ENCODE measurements at places on chromosomes 13 and 19.

GRCh38 chr13:99275093-99275469, 16.9 kb upstream of the GPR18 start:
- no peak for DNase-seq

- no peak for DNase-seq
Observed at GRCh38 chr13:23979361-23980159, 82.3 kb upstream of the C1QTNF9B start.

DNA sequence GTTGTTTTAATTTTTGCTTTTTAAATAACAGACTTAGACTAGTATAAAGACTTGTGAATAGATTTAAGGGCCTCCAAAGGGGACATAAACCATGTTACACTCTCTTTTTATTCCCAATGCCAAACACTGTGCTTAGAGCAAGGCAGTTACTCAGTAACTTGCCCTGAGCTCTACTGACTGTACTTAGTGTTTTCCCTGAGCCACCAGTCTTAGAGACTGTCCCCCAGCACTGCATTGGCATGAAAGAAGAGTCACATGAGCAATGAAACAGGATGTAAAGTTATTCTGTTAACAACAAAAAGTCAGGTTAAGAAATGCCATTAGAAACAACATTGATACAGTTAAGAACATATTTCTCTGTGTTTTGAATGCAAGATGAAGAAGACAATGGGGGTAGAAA, 187.9 kb downstream of the TBC1D4 start:
- no peak for DNase-seq

GRCh38 chr13:38647312-38647711, 39.6 kb upstream of the FREM2 start:
- no peak for DNase-seq

- no peak for DNase-seq
Observed at GRCh38 chr13:23833733-23834611, 55.2 kb downstream of the MIPEP start.

DNA sequence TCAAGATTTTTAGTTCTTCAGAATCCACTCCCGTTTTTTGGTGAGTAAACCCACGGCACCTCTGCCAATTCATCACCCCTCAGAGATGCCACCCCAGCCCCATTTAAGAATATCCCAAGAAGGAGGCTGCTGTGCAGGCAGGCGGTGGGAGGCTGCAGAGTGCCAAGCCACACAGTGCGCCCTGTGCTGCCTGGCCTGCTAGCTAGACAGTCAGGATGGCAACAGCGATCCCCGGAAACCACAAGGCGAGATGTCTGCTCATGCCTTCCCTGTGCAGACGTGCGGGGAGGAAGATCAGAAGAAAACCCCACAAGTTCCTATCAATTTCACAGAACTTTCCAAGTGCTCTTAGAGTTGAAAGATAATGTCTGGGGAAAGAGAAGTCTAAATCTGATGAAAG, 64.8 kb upstream of the GPR183 start:
- no peak for DNase-seq

GRCh38 chr13:38630780-38631179, 56.1 kb upstream of the FREM2 start:
- DNase-seq, result no peak

GRCh38 chr19:40210889-40211288, 7.3 kb downstream of the TTC9B start:
- DNase-seq, result no peak

DNA sequence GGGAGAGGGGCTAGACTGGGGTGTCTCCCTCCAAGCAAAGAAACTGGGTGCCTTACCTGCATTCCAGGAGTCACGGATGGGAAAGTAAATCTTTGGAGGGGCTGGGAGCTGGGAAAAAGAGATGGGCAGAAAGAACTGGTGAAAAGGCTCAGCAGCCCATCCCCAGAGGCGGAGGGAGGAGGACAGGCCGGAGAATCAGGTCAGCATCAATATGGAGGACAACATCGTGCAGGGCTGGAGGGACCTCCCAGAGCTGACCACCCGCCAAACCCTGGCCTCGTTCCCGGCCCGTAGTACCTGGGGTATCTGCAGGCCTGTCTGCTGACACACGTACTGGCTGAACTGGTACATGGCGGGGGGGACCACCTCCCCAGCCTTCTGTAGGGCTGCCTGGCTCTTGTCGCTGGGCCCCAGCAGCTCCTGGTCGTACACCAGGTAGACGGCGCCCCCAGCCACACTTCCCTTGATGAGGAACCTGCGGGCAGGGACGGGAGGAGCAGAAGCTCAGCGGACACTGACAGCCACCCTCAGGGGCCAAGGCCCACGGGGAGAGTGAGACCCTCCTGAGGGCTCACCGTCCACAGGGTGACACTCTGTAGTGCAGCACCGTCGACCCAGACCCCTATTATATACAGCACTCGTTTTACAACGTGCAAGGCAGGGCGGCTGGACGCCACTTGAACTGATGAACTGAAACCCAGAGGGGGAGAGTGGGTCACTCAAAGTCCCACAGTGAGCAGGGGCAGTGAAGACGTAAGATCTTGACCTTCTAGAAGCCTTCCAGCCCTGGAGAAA, 830 bp downstream of the MICOS13 start:
- DNase-seq, result no peak

- DNase-seq, result no peak
Observed at GRCh38 chr19:980133-980998, 3.8 kb upstream of the WDR18 start.

- no peak for DNase-seq
Observed at GRCh38 chr13:23129331-23129730, 51.4 kb upstream of the SGCG start.

DNA sequence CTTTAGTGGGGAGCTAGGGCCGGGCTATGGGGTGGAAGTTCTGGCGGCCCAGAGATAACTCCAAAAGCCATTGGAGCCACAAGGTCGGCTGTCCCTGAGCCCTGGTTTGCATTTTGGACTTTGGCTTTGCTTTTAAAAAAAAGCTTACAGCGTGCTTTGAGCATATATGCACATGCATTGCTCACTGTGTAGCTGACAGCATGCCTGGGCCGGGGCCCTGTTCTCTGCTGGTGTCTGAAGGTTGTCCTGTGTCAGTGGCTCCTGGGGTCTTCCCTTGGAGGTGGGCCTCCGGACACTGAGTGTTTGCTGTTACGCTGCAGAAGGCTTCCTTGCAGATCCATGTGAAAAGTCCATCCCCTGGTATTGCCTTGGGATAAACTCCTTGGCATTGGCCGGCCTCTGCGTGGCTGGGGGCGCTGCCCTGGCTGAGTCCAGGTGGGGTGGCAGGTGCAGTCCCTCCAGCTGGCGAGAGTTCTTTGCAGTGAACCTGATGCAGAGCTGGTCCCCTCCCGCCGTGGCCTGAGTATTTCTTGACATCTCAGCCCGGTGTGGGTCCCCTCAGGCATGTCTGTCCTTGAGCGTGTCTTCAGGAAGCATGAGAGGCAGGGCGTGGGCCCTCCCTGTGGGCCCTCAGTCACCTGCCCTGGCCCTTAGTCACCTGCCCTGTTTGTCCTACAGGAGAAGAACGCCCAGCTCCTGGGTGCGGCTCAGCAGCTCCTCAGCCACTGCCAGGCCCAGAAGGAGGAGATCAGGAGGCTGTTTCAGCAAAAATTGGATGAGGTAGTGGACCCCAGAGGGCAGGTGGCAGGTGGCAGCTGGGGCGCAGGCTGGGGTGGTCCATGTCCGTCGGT, 23.0 kb downstream of the PLEKHJ1 start:
- no peak for DNase-seq

- DNase-seq, result no peak
Observed at GRCh38 chr13:38341149-38341692, 8.4 kb upstream of the UFM1 start.

- DNase-seq, result no peak
Observed at GRCh38 chr13:39100996-39101738, 62.9 kb downstream of the NHLRC3 start.

DNA sequence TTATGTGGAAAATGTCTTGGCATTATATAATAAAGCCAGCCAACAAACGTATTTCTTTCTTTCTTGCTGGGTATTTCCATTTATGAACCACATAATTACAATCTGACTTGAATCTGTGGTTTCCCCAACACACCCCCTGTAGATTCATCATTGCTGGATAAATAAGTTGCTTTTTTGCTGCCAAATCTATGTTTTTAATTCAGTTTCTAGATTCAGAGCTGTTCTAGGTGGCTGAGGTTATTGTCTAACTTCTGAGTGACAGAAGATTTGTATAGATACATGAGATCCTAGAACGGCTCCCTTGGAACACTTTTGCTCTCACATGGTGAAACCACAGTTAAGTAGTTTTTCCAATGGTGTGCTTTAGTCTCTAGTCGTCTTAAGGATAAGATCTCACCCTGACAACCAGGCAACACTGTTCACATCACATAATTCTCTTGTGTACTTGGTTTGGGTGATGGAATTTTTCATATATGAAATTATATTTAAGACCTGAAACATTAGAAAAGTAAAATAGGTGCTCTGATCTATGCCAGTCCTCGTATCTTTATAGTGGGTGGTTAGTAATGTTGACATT, 239.1 kb downstream of the KLF12 start:
- DNase-seq, result no peak

GRCh38 chr13:94140511-94140910, 339.0 kb downstream of the DCT start:
- DNase-seq, result no peak

DNA sequence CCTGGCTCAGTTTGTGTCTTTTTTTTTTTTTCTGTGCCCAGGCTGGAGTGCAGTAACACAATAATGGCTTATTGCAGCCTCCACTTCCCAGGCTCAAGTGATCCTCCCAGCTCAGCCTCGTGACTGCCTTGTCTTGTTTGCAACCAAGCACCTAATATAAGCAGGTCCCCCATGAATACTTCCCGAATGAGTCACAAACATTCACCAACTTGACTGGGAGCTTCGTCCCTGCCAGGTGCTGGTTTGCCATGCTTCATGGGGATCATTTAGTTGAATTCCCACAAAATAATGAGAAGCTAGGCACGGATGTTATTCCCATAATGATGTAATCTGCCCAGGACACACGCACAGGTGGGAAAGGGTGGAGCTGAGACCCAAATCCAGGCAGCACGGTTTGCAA, 176.5 kb downstream of the CACNA1A start:
- no peak for DNase-seq

DNA sequence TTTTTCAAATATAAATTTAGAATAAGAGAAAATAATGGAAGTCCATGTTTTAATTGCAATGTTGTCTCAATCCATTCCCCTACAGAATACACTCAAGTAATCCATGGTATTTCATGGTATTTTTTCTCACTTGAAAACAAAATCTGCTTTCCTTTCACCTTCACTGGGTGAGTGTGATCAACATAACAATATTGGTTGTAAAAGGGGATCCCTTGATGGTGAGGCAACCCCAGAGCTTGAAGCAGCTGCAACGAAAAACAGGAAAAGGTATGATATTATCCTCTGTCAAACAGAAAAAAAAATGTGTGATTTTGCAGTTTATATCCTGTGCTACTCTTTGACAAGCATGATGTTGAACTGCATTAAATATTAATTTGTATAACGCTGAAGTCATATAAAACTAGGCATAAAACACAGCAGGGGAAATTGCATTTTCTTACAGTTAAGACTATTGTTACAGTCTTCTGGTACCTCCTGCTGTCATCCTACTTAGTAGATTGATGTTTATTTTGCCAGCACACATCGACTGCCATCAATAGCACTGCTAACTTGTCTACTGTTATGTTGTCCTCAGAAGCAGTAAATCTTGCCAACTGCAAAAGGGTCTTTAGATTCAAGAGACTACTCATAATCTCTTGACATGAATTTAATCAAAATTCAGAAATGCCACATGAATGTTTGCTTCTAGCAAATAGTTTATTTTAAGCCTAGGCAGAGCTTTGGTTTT, 373.1 kb upstream of the MIR17HG start:
- DNase-seq, result no peak

DNA sequence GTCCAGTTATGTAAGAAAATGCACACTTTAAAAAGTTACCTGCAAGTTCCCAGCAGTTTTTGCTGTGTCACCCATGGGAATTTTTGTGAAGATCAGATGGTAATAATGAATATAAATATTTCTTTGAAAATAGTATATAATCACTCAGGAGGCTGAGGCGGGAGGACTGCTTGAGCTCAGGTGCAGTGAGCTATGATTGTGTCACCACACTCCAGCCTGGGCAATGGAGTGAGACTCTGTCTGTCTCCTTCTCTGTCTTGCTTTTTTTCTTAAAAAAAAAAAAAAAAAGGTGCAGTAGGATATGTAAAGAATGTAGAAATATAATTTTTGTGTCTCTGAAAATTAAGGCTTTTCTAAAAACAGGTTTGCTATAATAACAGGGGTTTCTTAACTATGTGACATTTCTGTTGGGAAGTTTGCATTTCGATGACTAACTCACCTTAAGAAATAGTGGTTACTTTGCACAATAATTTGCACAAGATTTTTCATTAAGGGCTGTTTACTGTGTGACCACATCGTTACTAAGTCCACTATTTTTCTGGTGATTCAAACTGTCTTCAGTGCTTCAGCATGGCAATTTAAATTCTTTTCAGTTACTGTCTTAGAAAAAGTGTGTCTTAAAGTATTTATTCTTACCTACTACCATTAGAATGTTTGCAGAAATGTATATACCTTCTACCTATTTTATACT, 37.3 kb downstream of the DNAJC3 start:
- no peak for DNase-seq

- DNase-seq, result no peak
Observed at GRCh38 chr19:48481846-48482639, 12.9 kb downstream of the CYTH2 start.

- DNase-seq, result no peak
Observed at GRCh38 chr13:67726979-67727378, 496.8 kb upstream of the PCDH9 start.

DNA sequence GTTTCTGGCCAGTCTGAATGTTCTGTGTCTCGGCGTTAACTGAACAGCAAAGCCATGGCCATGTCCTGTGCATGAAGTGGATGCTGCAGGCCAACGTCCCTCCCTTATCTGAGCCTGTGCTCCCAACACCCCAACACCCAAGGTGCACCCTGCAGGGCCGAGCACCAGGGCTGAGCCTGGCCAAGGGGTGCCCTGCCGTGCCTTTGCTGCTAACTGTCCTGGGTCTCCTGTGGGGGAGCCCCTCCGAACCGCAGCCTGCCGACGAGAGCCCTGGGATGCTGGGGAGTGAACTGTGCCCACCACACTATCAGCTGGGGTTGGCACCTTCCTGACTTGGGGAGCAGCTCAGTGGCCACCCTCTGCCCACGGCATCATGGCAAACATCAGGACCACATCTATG, 17.6 kb downstream of the GPX4 start:
- no peak for DNase-seq

- DNase-seq, result no peak
Observed at GRCh38 chr13:53545340-53545941, 516.8 kb downstream of the OLFM4 start.

DNA sequence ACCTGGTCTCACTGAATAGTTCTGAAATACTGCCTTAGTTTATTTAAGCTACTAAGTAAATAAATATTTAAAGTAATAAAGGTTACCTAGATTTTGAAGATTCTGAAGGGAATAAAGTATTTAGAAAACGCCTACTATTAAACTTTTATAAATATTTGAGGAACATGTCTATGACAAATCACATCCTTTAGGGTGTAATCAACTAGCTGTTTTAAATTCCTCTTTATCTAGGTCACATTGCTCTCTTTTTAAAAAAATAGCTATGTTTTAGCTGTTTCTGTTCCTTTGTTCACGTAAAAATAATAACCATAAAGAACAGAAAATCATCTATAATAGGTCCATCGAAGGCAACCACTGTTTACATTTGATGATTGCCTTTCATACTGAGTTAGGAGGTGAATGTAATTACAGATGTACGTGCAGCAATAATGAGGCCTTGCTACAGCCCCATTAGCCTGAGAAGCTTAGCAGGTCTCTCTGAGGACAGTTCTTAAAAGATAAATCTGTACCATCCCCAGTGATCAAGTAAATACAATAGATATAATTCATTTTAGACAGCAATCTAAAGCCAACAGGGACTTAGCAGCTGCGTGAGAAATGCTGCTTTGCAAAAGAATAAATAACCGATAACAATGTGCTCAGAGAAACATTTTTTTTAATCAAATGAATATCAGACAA, 449.5 kb downstream of the LIG4 start:
- no peak for DNase-seq

All from stimulated activated CD4-positive, alpha-beta T cell treated with anti-CD3 and anti-CD28 coated beads, Interleukin-1b, Interleukin-23, amount 100 ng/mL, for 1 hour (primary cell).